ENCODE measurements at places on chromosomes 2 and 18. TPM values are rescaled to one million over a fixed set of nuclear protein-coding genes. Genes with fewer than 3 reads are reported as not detected.

The EHD3 gene
- total RNA-seq, result 27.0 TPM

The RGPD4 gene
- 0.10 TPM for total RNA-seq

The PKDCC gene
- 55.9 TPM for total RNA-seq

The TMEM178A gene
- total RNA-seq, result 17.3 TPM

The RAB6C gene
- total RNA-seq, result 1.6 TPM

The RND3 gene
- 62.7 TPM for total RNA-seq

The RNF152 gene
- total RNA-seq, result 58.2 TPM

The KCTD18 gene
- total RNA-seq, result 12.9 TPM

The FBXO15 gene
- total RNA-seq, result 6.5 TPM

The IL1R1 gene
- 12.6 TPM for total RNA-seq

The HOXD11 gene
- not detected for total RNA-seq

The AP1S3 gene
- 9.4 TPM for total RNA-seq

The MC4R gene
- total RNA-seq, result 1.3 TPM

The GALNT5 gene
- total RNA-seq, result 7.6 TPM

The VSNL1 gene
- total RNA-seq, result 215 TPM

The EEF1B2 gene
- 211 TPM for total RNA-seq

The GNAL gene
- total RNA-seq, result 30.2 TPM

The TTL gene
- total RNA-seq, result 60.5 TPM

The CTNNA2 gene
- total RNA-seq, result 117 TPM

The IL36G gene
- total RNA-seq, result not detected

The STAT4 gene
- 2.5 TPM for total RNA-seq

The FNDC4 gene
- total RNA-seq, result 50.8 TPM

The SAG gene
- not detected for total RNA-seq

The NLRC4 gene
- total RNA-seq, result 3.9 TPM

The AFF3 gene
- 44.6 TPM for total RNA-seq

The CIB4 gene
- 0.83 TPM for total RNA-seq

The EFR3B gene
- 14.4 TPM for total RNA-seq

The MC2R gene
- total RNA-seq, result not detected

The TGOLN2 gene
- total RNA-seq, result 45.5 TPM

The CTLA4 gene
- 0.33 TPM for total RNA-seq

The CDH2 gene
- 58.9 TPM for total RNA-seq

The VWC2L gene
- total RNA-seq, result 3.0 TPM

The CAPG gene
- 41.3 TPM for total RNA-seq

The ARHGEF4 gene
- 71.0 TPM for total RNA-seq

The NTSR2 gene
- total RNA-seq, result 0.55 TPM

The PAIP2B gene
- total RNA-seq, result 42.3 TPM

The CD302 gene
- total RNA-seq, result 21.9 TPM

The CAPN14 gene
- 0.28 TPM for total RNA-seq

The ALPP gene
- not detected for total RNA-seq

The TGFBRAP1 gene
- 17.5 TPM for total RNA-seq

The SERPINB13 gene
- total RNA-seq, result not detected

The DTNA gene
- 123 TPM for total RNA-seq

The NETO1 gene
- total RNA-seq, result 10.0 TPM

The NGEF gene
- 19.4 TPM for total RNA-seq

The TEKT4 gene
- total RNA-seq, result 0.69 TPM

The AOX1 gene
- 35.6 TPM for total RNA-seq

The ASB18 gene
- 0.39 TPM for total RNA-seq

The SDC1 gene
- total RNA-seq, result 21.0 TPM

The KIF1A gene
- total RNA-seq, result 186 TPM

The SIX3 gene
- total RNA-seq, result not detected

The LPIN2 gene
- total RNA-seq, result 46.6 TPM

The CHCHD5 gene
- 22.8 TPM for total RNA-seq

The WBP1 gene
- total RNA-seq, result 25.8 TPM

The KCNJ3 gene
- 2.9 TPM for total RNA-seq
